ENCODE measurements at places on chromosomes 12 and 14. TPM values are rescaled to one million over a fixed set of nuclear protein-coding genes. Genes with fewer than 3 reads are reported as not detected.

- peak; percentile 20 for DNase-seq
These were observed 208.0 kb downstream of the SLC41A2 start for GRCh38 chr12:104750061-104750460.

- no peak for DNase-seq
These were observed 1776.2 kb upstream of the SEL1L start for GRCh38 chr14:83309833-83310232.

DNA sequence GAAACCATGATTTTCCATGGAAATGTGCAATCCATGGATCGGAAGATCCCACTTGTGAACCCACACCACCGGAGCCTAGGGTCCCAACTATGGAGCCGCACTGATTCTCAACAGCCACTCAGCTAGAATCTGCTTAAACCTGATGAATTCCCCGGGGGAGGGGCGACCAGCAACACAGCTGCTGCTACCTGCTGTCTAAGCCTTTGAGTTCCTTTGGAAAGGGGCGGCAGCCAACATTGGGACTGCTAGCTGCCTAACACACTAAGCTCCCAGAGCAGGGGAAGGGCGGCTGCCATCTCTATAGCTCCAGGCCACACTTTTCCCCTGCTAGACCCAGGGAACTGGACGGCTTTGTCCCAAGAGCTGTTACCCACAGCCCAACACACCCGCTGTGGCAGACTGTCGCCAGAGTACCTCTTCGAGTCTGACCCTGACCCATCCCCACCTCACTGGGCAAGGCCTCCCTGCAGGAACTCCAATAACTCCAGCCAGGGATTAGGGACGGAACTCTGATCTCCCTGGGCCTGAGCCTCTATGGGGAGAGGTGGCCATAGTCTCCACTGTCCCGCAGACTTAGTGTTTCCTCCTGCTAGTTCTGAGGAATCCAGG, 205.8 kb upstream of the SLC16A7 start:
- no peak for DNase-seq

GRCh38 chr12:121925358-121925695, 6.9 kb downstream of the CFAP251 start:
- no peak for DNase-seq

DNA sequence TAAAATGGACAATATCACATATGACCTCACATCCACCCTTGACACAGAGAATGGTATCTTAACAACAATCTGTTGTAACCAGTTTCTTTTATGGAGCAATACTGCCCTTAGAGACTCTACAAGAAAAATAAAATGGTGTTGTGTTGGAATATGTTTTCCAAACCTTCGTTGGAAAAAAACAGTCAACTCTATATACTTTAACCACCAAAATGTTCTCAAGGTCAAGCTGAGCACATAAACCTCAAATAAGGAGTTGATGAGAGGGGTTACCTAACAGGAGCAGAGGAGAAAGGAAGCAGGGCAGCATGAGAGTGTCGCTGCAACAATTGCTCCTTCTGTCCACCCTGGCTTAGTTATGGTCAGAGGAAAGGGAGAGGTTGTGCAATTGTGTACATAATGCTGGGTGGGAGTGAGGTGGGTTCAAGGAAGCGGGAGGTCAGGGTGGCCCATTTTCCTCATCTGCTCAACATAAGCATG, 179.2 kb upstream of the BMP4 start:
- DNase-seq, result no peak

DNA sequence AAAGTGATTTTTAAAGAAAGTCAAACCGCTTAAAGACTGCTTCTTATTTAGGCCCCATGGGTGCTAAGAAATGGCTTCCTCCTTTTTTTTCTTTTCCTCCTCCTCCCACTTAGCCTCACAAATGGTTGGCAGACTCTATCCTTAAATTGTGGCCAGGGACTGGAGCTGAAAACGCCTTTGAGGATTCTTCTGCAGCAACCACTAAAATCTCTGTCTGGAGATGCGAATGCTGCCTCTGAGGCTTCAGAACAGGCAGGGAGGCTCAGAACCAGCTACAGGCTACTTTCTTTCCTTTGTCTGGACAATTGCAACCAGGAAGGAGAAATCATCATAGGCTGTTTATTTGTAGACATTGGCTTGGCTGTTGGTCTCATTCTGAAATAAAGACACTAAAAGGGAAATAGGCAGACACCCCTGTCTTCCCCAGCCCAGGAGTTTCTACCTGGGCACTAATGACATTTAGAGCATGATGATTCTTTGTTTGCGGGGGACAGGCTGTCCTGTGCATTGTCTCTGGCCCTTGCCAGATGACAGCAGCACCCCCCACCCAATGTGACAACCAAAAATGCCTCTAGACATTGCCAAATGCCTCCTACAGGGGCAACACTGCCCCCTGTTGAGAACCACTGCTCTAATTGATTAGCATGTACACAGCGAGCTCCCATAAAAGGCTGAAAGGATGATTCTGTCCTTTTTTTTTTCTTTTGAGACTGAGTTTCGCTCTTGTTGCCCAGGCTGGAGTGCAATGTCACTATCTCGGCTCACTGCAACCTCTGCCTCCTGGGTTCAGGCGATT, 50.3 kb downstream of the MAP1LC3B2 start:
- peak; percentile 44 for DNase-seq

GRCh38 chr14:23370221-23370620, 2.4 kb upstream of the IL25 start:
- no peak for DNase-seq

DNA sequence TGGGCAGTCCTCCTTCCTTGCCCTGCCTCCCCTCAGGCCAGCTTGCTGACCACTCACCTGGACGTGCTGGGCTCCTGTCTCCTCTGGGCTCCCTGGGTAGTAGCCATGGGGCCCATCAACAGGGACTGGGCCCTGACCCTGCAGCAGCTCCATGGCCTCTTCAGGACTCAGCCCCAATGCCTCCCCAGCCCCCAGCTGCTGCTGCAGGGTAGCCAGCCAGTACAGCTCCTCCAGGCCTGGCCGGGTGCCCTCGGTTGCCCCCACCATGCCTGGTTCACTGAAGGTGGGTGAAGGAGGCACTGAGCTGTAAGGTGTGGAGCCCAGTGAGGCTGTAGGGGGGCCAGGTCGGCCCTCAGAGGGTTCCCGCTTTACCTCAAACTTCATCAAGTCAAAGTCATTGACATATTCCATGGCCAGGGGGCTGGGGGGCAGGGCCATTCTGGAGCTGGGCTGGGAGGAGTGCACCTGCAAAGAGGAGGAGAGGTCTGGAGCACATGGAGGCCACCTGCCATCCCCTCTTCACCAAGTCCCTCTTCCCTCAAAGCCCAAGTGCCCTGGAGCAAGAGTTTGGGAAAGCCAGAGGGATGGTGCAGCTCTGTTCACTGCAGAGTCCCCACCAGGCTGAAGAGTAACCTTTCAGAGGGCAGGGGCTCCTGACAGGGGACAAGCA, 11.2 kb downstream of the CPNE6 start:
- DNase-seq, result no peak

- DNase-seq, result no peak
These were observed 838.6 kb downstream of the BCL11B start for GRCh38 chr14:98433436-98433835.

DNA sequence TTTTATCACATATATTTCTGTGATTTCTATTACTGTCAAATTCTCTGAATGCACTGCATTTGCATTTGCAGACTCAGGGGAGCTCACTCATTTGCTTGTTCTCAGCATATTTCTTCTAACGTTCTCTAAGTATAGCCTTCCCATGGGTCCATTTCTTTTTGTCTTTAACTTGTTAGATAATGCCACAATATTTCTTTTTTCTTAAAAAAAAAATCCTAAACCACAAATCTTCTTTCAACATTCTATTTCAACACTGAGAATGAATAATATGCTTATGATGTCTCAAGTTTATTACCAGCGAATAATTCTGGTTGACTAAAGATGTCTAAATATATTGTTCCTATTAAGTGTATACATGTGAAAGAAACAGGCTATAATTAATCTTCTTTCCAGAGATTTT, 200.2 kb downstream of the ANO6 start:
- DNase-seq, result no peak

GRCh38 chr12:89501793-89502192, 22.8 kb downstream of the GALNT4 start:
- no peak for DNase-seq

DNA sequence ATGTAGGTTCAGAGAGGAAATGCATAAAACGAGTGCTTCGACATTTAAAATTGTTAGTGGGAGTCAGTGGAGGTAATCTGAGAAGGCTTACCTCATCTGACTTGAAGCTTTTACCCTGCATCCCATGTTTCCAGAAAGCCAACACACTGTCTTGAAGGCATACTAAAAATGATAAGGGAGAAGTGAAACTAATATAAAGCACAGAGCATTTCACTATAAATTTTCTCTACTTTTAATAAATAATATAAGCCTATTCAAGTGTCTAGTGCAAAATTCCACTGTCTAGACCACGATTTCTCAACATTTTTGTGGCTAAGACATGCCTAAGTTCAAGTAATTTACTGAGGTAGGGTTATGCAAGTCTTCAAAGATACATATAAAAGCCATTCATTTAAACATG, 29.1 kb upstream of the CDKL1 start:
- no peak for DNase-seq

- DNase-seq, result no peak
These were observed 7.1 kb downstream of the NR2C1 start for GRCh38 chr12:95066091-95066855.

DNA sequence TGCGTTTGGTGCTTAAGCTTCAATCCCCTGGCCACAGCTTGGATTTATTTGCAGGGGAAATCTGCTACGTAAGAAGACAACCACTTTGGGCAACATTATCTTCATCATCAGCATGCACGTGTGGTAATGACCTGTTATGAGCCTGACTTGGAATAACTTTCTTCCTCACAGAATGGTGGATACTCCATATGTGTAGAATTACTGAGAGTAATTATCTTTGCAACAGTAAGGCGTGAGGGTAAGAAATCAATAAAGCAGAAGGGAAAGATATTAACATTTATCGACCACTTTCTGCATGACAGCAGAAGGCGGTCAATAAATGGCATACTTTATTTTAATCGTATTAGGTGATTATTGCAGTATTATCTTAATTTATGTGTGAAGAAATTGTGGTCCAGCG, 152.7 kb downstream of the RGS6 start:
- no peak for DNase-seq

DNA sequence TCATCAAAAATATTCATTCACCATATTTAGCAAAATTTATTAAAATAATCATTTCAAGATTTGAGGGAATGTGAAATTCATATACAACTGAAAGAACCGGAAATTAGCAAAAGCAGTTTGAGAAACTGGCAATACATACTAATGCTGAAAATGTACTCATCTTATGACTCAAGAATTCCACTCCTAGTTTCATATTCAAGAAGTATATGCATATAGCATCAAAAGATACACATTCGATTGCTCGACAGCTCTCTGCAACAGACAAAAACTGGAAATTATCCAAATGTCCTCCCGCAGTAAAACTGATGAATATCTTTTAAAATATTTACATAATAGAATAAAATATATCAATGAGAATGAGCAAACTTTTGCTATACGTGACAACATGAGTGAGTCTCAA, 189.2 kb upstream of the MGAT4C start:
- DNase-seq, result no peak

RHEBL1 gene
- polyA plus RNA-seq, result 10.0 TPM

TECPR2 gene
- 1.1 TPM for polyA plus RNA-seq

BCL11B gene
- polyA plus RNA-seq, result not detected

RASSF8 gene
- 0.03 TPM for polyA plus RNA-seq

RESF1 gene
- 62.0 TPM for polyA plus RNA-seq

ANKRD33 gene
- not detected for polyA plus RNA-seq

ZBTB1 gene
- polyA plus RNA-seq, result 10.3 TPM

PLEKHD1 gene
- polyA plus RNA-seq, result not detected

NTF3 gene
- polyA plus RNA-seq, result not detected
